ENCODE measurements at places on chromosomes 6 and 20.

- no peak for DNase-seq
These were observed 896.7 kb upstream of the MAP3K7 start for GRCh38 chr6:91483415-91484105.

DNA sequence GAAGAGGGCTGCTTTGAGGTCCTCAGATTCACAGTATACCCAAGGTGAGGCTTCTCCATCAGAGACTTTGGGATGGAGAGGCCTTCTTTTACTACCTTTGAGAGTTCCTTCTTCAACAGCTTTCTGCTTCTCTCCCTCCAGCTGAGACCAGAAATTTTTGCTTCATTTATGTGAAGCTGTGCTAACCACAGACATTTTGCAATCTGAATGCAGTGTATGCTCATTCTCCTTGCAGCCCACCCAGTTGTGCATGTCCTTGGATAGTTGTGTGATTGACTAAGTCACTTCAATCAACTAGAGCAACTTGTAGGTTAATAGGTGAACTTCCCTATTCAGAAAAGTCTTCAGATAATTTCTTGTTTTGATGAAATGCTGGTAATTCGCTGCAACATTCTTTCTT, 20.1 kb downstream of the DCBLD1 start:
- DNase-seq, result no peak

DNA sequence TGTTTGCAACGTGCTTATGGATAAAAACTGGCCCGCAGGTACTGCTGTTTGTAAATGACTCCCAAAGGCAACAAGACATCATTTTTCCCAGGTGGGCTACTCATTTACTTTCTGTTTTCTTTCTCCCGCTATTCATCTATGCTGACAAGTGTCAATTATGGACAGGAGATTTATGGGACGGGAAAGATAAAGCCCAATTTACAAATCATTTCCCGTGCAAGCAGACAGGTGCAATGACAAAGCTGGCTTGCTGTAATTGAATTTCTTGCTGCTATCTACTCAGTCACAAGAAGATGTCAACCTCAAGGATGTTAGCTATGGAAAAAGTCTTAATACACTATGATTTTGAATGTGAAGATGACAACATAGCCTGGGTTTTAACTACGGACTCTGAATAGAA, 125.5 kb downstream of the EPHA7 start:
- no peak for DNase-seq

DNA sequence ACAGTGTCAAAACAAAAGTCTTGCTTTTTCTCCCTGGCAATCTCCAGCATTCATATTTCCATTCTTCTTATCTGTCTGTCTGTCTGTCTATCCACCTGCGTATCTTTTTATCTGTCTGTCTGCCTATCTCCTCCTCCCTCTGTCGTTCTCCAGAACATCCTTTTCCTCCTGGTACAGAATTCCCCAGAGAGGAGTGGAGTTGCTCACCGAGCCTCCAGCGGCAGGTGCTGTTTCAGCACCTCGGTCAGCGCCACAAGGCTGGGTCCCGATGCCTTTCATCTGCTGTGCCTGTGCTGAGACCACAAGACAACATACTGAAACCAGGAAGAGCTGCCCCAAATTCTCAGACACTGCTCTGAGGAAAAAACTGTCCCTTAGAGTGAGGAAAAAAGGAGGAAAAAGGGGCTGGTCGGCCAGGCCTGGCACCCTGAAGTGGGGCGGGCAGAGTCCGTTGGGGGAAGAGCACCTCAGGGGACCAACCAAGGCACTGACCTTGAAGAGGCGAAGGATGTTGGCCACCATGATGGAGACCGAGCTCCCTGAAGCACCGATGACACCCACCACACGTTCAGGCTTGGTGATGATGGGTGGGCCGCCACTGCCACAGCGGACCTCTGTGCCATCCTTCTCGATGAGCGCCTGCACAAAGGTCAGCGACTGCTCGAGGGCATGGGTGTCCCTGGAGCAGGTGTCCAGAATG, 13.3 kb downstream of the GRM4 start:
- DNase-seq, result no peak

DNA sequence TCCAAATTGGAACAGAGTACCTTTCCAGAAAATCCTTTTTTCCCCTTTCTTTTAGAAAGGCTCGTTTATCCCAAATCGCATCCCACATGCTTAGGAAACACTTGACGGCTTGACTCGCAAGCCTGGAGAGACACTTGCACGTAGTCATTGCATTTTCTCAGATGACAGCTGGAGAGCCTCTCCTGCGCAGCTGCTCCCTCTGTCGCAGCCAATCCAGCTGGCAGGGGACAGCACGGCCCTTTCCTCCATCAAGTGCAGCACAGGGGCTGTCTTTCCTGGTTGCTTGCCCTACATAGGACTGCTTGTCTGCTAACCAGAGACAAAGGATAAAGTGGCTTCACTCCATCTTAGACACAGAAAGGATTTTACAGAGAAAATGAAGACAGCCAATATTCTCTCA, 77.6 kb upstream of the RGS17 start:
- DNase-seq, result no peak

DNA sequence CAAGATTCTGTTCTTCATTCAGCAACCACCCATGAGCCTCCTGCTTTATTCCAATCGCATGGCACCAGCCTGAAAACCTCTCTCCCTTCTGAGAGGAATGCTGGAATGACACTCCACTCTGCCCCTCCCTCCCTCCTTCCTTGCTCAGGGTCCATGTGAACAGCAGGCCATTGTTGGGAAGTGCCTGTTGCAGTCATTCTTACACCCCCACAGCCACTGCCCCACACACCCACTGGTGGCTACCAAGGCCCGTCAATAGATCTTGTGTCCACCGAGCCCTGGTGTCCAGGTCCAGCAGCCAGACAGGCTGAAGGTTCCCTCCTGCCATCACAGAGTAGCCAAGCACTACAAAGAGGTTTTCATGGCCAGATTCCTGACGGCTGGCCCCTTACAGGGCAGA, 6.5 kb downstream of the PDRG1 start:
- no peak for DNase-seq

DNA sequence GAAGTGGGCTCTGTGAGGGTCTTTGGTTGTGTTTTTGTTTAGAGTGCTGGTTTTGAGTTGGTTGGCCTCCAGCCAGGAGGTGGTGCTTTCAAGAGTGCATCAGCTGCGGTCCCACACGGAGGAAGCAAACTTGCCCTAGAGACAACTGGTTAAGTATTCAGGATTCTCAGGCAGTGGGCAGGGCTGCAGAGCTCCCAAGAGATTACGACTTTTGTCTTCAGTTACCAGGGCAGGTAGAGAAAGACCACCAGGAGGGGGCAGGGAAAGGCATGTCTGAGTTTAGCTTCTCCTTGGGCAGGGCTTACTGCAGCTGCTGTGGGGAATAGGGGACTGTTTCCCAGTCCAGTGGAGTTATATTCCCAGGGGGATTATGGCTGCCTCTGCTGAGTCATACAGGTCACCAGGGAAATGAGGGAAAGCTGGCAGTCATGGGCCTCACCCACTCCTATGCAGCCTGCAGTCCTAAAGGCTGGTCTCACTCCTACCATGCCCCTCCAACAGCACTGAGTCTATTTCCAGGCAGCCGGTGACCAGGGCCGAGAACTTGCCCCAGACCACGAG, 64.3 kb downstream of the TTI1 start:
- no peak for DNase-seq

DNA sequence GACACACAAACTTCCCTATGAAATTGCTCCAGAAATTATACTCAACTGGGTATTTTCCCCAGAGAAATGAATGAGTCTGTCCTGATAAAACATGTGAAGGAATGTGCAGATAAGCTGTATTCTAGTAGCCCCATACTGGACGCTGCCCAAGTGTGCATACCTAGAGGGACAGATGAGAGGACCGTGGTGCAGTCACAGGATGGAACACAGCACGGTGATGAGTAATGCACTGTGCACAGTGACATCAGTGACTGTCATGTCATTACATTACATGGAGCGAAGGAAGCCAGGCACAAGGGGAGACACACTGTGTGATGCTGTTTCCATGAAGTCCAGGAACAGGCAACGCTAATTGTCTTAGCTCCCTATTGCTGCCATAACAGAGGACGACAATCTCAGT, 155.5 kb downstream of the CDH4 start:
- DNase-seq, result no peak

- DNase-seq, result no peak
These were observed 38.0 kb downstream of the TNFAIP3 start for GRCh38 chr6:137904822-137905617.

GRCh38 chr6:3456898-3457709, at the start of gene SLC22A23:
TSS of gene SLC22A23 (minus strand) at chr6:3457050. CDS start at chr6:3456559, 491 bp downstream.
- peak; percentile 60 for DNase-seq

DNA sequence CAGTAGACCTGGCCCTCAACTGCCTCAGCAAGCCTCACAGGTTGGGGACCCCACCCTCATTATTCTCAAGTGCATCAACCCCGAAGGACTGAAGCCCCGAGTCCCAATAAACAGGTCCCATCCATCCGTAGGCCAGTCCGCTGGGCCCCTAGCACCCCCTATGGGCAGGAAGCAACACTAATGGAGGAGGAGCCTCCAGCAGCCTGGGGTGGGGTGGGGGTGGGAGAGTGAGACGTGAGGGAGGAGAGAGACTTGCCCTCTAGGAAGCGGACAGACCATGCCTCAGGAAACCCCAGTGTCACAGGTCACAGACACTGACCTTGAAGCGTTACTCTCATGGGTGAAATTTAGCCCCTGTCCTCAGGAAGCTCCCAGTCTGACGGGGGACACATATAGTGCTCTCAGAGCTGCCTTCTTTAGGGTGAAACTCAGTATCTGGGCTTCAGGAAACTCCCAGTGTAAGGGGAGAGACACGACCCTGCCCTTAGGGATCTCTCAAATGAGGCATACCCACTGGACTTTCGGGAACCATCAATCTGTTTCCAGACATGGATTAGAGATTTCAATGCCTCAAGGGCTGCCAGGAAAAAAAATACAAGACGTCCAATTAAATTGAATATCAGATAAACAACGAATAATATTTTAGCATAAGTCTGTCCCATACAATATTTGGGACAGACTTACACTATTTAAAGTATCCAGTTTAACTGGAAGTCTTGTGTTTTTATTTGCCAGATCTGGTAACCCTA, 125.8 kb downstream of the MRPL14 start:
- DNase-seq, result no peak

- no peak for DNase-seq
These were observed 707.5 kb downstream of the DHX35 start for GRCh38 chr20:39669659-39670058.

DNA sequence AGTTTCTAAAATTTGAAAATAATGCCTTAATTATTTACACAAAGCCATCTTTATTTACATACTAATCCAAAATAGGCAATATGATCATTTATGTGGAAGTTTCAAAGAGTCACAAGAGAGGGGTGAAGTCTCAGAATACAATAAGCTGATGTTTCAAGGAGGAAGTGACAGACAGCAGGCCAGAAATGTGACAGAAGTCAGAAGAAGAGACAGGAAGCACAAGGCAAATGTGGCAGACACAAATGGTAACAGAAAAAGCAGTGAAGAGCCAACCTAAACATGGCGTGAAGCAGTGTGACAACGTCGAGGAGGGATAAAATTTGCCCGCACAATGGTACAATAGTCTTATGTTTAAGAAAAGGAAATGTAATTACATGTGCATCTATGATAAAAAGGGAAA, 59.8 kb downstream of the SHPRH start:
- no peak for DNase-seq

DNA sequence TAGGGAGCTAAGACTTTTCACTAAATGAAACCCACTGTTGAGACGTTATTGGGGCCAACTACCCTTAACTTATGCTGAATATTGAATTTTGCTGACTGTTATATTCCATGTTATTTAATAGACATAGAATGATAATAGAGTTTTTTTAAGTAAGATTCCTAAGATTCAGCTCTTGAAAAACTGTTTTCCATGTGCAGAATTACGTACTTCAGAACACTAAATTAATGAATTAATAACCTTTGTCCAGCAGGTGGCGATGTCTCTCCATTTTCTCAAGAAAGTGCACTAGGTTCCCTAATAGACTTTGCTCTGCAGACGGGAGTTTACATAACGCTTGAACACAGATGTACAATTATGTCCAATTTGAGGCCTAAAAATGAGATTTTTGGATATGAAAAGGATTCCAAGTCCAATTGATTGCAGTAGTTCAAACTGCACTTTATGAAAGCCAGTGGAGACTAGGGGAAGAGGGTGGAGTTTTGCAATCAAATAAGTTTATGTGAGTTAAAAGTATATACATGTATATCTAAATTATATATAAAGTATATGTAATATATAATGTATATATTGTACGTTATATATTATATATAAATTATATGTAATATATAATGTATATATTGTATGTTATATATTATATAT, 282.1 kb downstream of the UST start:
- DNase-seq, result peak; percentile 59

GRCh38 chr20:53202777-53203176, 230.6 kb downstream of the TSHZ2 start:
- DNase-seq, result no peak

GRCh38 chr6:135084001-135084915, 29.6 kb upstream of the HBS1L start:
- no peak for DNase-seq

- no peak for DNase-seq
These were observed 189.9 kb downstream of the PRL start for GRCh38 chr6:22106961-22107360.

DNA sequence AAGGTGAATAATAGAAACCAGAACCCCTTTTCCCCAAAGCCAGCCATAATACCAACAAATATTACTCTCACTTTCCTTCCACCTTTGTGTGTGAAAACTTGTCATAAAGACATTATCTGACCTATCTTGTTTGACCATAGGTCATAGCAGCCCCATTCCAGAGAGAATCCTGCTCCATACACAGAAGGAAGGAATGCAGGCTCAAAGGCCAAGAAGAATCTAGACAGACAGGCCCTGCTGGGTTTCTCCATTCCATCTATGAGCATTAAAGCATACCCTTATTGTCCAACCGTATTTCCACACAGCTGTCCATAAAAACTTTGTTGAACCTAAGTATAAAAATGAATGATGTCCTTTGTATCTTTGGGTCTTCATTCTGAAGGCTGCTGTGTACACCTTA, 40.7 kb upstream of the KCNK5 start:
- DNase-seq, result no peak

DNA sequence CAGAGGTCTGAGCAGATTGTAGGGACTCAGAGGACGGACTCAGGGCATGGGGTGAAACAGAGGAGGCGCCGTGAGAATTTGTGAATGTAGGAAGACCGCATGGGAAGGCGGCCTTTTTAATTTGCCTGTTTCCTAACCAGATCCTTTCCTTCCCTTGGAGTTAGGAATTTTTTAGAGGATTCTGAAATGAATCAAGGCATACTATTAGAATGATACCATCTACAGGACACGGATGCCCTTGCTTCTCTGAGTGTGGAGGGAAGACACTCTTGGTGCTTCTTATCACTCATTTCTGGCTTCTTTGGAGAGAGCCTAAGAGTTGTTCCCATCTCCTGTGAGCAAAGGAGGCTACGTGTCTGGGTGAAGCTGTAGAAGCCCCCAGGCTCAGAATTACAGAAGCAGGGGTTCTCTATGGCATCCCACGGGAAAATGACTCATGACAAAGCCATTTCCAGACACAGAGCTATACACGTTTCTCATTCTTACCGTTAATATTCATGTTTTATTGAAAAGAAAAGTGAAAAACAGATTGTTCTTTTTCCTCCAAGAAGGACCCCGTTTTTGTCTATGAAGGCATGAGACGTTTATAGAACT, 148.5 kb downstream of the EDN3 start:
- DNase-seq, result no peak

- DNase-seq, result no peak
These were observed 129.2 kb downstream of the TBX18 start for GRCh38 chr6:84635081-84635761.

- DNase-seq, result no peak
These were observed 7.8 kb downstream of the USP49 start for GRCh38 chr6:41887331-41887751.
